ENCODE measurements at places on chromosomes 1 and 21.

- no peak for DNase-seq
These were observed 86.0 kb downstream of the PCNX2 start for GRCh38 chr1:233209481-233209880.

GRCh38 chr1:58923090-58923470, 139.2 kb upstream of the JUN start:
- no peak for DNase-seq

GRCh38 chr1:111448918-111449702, at the start of the genes ATP5PB and WDR77:
ATP5PB (plus strand) TSS chr1:111449464; CDS start chr1:111449542, 78 bp downstream.
WDR77 (minus strand) TSS chr1:111449256; CDS start chr1:111449169, 87 bp downstream.
- peak; percentile 99 for DNase-seq

DNA sequence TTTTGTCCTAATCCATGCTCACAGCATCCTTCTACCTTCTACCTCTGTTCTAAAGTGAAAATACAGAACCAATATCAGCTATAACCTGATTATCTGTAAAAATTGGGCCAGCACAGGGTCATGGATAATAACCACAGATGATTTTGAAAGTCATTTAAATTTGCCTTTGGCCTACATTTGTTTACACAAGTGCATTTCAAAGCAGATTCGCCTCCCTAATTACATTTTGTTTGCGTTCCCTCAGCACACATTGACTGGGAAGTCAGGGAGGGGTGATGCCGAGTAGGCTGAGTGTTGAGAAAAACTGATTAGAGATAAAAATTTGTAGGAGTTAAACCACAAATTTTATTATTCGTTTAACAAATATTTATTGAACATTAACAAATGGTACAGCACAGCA, 19.2 kb upstream of the RGS8 start:
- DNase-seq = no peak

- peak; percentile 71 for DNase-seq
These were observed 549 bp downstream of the THBS3 start for GRCh38 chr1:155206891-155207805.

- no peak for DNase-seq
These were observed 16.1 kb upstream of the STMN1 start for GRCh38 chr1:25922056-25922970.

DNA sequence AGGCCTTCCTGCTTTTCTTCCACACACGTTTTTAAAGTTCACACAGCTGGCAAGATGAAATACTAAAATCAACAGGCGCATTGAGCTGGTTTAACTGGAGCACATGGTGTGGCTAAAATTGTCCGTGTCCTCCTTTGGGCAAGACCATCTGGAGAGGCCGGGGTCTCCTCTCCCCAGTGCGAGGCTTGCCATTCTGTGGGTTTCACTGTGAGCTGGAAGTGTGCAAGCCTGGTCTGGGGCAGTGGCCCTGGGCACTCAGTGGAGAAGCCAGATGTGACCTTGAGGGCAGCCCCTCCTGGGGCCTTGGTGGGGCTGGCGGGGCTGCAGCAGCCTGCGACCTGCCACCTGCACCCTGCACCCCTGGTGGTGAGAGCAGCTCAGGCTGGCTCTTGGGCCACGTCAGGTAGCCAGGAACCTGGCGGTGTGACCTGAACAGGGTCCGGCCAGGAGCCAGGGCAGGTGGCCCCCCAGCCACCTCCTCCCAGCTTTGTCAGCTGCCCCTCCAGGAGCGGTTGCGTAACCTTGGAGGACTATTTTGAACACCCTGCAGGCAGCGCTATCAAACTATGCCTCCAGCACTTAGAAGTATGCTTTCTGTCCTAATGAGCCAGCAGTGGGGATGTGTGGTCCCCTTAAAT, 52.4 kb downstream of the SLC37A1 start:
- no peak for DNase-seq

DNA sequence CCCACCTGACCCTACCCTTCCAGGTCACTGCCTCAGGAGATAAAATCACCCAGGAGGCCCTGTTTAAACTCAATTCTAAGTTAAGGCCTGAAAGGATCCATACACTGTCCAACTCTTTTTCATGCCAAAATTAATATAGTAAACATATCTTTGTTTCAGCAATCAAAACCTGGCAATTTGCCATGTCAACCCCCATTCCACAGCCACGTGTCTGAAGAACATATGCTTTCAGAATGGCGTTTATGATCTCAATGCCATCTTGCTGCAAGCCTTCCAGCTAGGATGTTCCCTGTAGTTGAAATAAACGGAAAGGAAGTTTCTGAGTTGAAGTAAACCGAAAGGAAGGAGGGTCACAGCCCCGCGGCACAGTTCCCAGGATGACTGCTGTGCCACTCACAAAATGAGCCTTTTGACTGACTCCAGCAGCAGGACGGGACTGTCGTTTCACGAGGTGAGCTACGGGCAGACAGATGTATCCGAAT, 472.0 kb downstream of the SMYD3 start:
- no peak for DNase-seq

DNA sequence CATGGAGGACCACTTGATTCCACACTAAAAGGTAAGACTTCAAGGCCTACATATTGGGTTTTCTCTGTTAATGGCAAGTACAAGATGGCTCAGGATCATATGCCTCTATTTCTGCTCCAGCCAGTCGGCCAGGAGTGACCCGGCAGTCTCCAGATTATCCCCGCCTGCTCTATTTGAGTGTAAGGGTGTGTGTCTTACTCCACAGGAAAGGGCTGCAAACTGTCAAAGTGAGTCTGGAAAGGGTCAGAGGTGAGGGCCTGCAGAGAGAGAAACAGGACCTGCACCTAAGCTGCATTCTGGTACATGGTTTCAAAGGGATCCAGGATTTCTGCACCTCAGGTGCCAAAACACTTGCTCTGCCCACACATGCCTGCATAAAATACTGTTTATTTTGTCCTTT, 9.2 kb downstream of the ZNF692 start:
- no peak for DNase-seq

DNA sequence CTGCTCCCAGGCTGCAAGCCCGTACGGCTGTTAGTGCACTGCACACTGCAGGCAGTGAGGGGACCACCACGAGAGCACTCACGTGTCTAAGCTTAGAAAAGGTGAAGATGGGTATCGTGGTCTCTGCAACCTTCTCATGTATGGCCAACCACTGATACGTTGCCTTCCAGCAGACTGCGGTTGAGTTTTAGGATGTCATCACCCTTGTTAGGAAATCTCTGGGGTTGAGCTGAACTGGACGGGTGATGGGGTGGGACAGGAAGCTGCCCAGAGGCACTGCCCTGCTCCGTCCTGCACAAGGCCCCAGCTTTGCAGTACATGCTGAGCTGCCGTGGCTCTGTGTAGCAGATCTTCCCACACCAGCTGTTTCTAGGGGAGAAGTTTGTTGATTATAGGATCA, 43.3 kb downstream of the FAAP20 start:
- DNase-seq = no peak

DNA sequence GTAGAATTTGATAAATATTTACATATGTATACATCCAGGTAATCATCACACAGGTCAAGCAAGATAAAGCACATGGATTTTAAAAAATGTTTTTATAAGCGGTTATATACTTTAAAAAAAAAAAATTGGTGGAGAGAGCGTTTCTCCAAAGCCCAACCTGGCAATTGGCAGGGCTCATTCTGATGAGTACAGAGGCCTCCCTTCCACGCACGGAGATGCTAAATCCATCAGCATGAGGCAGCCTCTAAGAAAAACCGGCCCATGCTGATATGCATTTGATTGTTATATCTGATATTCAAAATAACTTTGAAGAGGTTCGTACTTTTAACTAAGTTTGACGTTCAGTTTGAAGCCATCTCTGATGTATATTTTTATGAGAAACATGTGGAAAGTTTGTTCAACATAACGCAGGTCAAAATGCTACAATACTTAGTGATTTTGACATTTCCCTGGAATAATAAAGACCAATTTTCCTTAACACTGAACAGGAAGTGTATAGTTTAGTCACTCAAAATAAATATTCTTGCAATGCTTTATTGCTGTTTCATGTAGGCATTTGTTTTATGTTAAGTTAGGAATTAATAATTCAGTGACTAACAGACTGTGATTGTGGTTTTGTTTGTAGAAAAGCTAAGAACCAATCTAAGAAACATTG, 151.7 kb downstream of the NR5A2 start:
- peak; percentile 79 for DNase-seq

DNA sequence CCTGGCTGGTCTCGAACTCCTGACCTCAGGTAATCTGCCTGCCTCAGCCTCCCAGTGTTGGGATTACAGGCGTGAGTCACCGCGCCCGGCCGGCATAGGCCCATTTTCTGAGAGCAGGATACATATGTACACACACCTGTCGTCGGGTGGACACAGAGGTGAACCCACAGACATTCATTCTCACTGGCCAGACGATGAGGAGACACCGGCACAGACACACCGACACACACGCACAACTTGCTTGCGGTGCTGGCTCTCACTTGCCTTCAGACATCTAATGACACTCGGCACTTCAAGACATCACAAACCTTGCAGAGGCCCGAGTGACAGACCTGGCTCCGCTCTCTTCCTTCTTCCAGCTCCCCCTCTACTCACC, 579 bp downstream of the PTCH2 start:
- no peak for DNase-seq

- DNase-seq = no peak
These were observed 38.7 kb downstream of the SLC9A1 start for GRCh38 chr1:27116232-27116631.

- no peak for DNase-seq
These were observed 20.1 kb downstream of the GPR3 start for GRCh38 chr1:27412502-27412901.

DNA sequence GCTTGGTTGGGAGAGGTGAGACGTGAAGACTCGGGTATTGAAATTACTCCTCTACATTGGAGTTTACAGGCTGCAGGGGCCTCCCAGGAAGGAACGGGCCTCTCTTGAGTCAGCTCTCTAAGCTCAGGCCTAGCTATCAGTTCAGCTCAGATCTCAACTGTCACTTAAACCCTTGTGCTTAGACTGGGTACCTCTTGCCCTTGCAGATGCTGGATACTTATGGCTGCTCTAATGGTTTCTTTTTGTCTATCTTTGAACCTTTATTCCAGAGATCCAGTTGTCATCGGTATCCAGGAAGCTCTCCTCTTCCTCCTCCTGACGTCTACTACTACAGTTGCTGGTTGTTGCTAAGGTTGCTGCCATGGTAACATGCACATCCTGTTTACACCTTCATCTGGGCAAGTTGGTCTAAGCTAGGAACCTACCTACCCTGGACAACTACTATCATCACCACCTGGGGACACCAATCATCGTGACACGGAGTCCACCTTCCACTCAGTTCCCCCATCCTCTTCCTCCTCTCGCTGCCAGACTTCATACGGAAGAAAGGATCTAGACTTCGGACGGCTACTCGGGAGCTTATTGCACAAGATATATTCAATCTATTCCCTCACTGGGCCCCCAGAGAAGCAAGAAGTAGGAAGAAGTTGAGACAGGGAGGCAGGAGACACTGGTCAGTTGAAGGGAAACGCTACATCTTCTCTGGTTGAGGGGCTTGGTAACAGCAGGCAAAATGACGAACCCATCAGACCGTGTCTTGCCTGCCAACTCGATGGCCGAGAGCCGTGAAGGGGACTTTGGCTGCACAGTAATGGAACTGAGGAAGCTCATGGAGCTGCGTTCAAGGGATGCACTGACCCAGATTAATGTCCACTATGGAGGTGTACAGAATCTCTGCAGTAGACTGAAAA, 56.1 kb downstream of the ATP2B4 start:
- DNase-seq = no peak

- no peak for DNase-seq
These were observed 420.9 kb upstream of the CAMK1G start for GRCh38 chr1:209162651-209163050.

- peak; percentile 47 for DNase-seq
These were observed 28.8 kb downstream of the EDN2 start for GRCh38 chr1:41455479-41456332.

DNA sequence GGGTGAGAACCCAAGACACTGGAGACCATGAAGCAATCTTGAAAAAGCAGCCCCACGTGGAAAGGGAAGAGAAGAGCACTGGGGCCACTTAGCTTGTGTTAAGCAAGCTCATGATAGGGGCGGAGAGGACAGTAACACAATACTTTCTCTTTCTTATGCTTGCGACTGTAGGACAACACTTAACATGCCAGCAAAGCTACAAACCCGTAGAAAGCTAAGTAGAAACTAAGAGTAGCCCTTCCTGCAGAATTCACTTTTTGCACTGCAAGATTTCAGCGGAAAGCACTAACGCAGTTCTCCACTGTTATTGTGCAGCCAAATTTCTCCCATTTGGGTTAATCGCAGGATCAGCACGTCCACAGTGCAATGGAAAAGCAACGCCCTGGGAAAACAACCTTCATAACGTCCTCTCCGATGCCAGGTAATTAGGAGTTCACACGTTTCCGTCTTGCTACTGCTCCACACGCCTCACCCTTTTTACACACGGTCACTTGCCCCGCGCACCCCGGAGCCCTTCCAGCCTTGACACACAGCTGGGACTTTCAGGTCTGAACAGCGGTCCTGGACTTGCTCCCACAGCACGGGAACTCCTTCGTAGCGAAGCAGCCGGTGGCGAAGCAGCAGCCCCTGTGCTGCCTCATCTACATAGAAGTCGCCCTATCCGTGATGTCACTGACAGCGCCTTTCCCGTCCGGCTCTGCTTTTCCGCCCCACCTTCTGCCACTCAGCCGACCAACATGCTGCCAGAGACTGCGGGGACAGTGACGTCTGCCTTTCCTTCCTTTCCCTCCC, 148.6 kb downstream of the PPIAL4G start:
- no peak for DNase-seq

- no peak for DNase-seq
These were observed 6.6 kb downstream of the SPATA21 start for GRCh38 chr1:16430606-16431005.

- DNase-seq = no peak
These were observed 232.1 kb downstream of the TPR start for GRCh38 chr1:186142916-186143315.

GRCh38 chr1:27628712-27629111, 6.3 kb downstream of the FGR start:
- no peak for DNase-seq

- no peak for DNase-seq
These were observed 14.9 kb downstream of the A3GALT2 start for GRCh38 chr1:33305816-33306652.

GRCh38 chr1:233349137-233349536, 21.6 kb downstream of the MAP3K21 start:
- DNase-seq = no peak

GRCh38 chr1:52976183-52977035, 49.3 kb downstream of the SCP2 start:
- no peak for DNase-seq

DNA sequence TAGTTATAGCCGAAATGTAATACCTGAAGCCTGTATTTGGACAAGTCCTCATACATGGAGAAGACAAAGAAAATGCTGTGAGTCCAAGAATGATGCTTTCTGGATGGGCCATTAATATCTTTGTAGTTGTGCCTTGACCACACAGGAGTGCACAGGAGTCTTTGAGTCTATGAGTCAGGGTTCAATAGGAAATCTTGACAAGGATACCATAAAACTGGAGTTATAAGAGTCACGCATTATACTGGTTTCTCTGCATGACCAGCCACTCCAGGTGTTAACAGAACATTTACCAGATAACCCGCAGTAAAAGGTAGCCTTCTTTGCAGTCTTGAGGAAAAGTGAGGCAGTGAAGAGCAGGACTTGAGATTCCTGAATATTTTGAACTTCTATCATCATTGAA, 464.6 kb upstream of the PKN2 start:
- DNase-seq = no peak

Data from amniotic stem cell (primary cell).